ENCODE measurements at places on chromosomes 1 and 21.
A peak's percentile ranks its signal among the peaks of the same experiment; 100 is the strongest.

GRCh38 chr1:35406103-35406502, 137.6 kb downstream of the ZMYM4 start:
- DNase-seq = no peak

- DNase-seq = no peak
These were observed 221.2 kb downstream of the PRDM2 start for GRCh38 chr1:13921190-13921589.

DNA sequence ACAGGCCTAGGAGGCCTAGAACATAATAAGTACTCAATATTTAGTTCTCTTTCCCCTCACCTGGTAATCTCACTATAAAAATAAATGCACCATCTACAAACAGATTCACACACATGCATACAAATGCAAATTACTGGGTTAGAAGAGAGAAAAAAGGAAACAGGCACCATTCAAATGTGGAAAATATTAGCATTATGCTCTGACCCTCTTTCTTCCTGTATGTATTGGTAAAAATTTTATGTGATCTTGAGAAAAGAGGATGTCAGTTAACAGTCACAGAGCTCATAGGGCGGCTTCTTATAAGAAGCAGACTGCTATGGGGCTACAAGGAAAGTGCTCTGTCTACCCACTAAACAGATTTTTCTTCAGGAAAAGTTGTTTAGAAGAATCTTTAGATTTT, 565.4 kb downstream of the LMO4 start:
- DNase-seq = no peak

DNA sequence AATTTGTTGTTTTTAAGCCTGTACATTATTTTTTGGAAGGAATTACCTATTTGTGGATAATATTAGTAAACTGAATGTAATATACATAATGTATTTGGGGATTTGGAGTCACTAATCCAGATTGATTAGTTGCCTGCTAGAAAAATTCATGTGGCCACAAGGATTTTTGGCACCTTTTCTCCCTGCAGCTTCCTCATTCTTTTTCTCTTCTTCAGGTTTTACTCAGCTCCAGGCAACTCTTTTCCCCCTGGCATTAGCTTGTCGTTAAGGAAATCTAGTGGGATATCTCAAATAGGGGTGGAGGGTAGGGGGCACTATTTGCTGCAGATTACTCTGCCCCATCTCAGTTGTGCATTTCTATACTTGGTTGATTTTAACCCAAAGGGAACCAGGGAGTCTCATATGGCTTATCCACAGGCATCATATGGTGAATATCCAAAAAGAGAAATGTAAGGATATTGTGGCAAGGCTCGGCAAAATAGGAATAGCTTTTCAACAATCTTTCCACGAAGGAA, 203.1 kb downstream of the NFIA start:
- DNase-seq = peak; percentile 15

DNA sequence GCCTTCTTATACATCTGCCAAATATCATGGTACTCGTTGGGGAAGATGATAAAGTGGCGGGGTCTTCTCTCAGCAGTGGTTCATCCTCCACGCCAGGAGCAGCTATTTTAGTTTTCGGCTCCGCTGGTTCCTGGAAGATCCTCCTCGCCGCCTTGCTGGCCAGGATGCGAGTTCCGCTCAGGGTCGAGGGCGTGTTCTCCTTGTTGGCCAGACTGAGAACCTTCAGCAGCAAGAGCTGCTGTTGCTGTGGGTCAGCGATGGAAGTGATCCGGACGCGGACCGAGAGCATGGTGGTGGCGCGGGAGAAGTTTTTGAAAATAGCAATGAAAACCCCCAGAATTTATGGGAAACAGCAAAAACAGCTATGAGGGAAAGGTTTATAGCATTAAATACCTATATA, 11.4 kb upstream of the CFAP126 start:
- peak; percentile 73 for DNase-seq

GRCh38 chr1:155678027-155678426, 10.5 kb downstream of the YY1AP1 start:
- DNase-seq = no peak

- no peak for DNase-seq
These were observed 55.0 kb downstream of the MEGF6 start for GRCh38 chr1:3556336-3556735.

DNA sequence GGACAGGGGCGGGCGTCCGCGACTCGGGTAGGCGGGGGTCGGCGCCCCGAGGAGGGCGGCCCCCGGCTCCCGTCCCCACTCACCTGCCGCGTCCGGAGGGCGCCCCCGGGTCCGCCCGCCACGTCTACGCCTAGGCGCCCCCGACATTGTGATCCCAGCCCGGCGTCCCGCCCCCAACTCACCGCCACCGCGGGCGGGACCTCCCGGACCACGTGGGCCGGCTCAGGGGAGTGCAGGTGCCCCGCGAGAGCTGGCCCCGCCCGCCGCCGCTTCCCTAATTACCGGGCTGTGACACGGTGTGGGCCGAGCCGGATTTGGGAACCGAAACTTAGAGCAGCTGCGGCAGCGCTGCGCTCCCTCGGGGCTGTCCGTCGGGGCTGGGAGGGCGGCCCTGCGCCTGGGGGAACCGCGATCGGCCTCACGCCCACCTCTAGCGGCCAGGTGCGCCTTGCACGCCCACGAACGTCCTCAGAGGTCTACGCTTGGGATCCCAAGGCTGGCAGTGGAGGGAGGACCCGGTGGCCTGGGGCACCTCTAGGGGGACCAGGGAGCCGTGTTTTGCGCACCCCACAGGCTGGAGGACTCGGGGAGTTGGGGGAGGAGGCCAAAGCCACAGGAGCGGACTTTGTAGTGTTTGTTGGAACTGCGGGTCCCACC, 521 bp upstream of the NADK start:
- no peak for DNase-seq

DNA sequence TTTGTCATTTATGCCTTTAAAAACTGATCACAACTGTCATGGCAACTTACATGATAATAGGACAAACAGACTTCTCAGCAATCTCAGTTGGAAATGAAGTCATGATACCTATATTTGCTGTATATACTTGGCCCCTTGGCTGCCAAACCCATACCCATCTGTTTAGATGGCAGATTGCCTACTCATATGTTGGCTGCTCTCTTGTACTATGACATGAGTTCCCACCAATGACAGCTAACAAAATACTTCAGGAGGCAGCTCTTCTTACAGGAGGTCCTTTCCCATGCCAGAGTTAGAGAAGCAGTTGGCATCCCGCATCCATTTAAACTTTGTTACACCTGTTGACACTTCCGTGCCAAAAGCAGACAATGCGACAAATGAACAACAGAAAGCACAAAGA, 603.1 kb upstream of the ADGRL2 start:
- DNase-seq = no peak

DNA sequence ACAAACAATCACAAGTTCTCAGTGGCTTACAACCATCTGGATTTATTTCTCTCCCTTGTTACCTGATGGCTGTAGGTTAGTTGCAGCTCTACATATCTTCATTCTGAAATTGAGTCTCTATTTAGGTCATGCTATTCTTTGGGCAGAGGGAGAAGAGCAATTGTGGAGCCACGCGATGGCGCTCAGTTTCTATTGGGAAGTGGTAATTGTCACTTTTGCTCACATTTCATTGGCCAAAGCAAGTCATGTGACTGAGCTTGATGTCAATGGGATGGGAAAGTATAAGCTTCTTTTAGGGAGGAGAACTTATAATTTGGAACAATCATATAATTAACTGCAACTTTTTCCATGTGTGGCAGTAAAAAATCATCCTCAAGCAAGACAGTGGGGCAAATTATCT, 166.5 kb downstream of the LMO4 start:
- DNase-seq = no peak

DNA sequence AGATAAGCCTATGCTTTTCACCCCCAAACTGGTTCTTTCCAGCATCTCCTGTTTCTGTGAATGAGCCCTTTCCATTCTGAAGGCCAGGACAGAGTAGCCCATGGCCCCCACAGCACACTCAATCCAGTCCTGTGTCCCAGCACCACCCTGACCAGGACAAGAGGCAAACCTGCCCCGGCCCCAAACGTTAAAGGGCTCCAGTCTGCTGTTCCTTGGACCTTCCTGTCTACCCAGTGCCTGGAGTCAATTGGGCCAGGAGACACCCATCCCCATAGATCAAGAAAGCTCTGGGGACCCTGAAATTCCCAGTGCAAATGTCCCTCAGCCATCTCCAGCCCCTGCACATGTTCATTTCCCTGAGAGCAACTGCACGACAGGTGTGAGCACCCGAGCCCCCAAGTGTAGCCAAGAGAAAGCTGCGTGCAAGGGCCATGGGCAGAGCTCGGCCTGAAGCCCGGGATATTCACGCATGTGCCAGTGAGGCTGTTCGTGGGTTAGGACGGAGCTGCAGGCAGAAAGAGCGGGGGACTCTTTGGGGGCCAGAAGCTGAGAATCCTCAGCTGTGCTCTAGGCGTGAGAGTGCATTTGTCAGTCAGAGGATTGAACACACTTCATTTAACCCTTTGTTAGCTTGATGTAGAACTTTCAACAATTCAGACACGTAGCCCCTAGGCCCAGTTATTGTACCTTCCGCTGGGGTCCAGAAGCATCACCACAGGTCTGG, 4.2 kb upstream of the RIPK4 start:
- no peak for DNase-seq

GRCh38 chr1:6134741-6135510, 45.2 kb downstream of the CHD5 start:
- DNase-seq = no peak

DNA sequence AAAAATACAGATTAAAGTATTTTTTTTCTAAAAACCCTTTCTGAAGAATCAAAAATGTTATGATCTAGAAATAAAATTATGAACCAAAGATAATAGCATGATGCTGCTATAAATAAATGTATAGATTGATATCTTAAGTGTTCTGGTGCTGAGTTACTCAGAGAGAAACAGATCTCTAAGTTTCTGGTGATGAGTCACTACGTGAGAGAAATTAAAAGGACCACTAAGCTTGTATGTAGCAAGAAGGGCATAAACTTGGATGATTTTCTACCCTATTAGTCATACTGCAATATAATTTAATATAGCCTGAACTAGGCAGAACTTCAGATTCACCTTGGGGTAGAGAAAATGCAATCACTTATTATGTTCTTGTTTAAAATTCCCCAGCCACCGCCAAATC, 514.8 kb downstream of the AMY1C start:
- DNase-seq = peak; percentile 0

DNA sequence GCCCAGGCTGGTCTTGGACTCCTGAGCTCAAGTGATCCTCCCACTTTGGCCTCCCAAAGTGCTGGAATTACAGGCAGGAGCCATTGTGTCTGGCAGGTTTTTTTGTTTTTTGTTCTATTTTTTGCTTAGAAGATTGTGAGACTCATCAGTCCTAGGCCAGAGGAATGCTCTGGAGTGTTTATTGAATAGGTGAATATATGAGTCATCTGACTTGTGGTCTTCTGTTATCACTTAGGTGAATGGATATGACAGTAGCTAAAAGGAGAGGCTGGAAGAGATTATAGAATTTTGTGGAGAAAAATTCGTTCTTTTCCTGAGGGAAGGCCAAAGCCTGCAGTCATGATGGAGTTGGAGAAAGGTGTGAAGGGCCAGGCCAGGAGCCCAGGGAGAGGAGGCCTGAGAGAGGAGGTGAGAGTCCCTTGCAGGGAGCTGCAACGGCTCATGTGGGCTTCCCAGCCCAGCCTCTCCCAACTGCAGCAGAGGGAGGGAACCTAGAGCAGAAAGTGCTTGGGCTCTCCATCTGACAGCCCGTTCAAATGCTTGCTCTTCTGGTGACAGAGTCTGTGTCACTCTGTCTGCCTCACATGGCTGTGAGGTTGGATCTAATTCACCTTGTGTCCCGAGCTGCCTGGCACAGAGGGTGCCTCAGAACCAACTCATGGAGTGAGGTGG, 31.6 kb upstream of the ACOT11 start:
- no peak for DNase-seq

DNA sequence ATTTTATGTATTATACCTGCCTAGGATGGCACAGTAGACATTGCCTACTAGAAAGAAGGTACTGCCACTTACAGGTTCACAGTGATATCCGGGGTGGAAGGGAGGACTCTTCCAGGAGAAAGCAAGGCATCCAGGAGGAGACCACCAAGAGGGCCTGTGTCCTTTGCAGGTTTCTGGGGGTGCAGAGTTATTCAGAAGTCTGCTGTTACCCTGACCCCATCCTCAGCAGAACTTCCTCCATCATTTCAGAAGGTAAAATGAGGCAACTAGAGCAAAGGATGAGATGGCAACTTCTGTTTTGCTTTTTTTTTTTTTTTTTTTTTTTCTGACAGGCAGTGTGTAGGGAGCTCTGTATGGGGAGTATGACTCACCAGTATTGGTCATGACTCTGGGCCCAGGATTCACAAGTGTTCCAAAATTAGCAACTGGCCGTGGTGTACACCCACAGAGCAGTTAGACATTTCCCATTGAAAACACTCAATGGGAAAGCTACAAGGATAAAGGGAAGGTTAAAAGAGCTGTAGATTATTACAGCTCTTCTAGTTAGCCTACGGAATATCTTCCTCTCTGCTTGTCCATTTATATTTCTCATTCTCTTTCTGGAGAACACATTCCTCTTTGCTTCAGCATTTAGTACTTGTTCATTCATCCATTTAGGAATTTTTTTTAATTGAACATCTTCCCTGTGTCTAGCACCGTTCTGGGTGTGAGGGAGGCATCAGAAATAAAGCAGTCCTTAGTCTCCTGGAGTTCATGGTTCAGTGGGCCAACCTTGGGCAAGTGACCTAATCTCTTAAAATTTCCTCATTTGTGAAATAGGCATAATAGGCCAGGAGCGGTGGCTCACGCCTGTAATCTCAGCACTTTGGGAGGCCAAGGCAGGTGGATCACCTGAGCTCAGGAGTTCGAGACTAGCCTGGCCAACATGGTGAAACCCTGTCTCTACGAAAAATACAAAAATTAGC, 50.5 kb upstream of the PPP2R5A start:
- peak; percentile 97 for DNase-seq

DNA sequence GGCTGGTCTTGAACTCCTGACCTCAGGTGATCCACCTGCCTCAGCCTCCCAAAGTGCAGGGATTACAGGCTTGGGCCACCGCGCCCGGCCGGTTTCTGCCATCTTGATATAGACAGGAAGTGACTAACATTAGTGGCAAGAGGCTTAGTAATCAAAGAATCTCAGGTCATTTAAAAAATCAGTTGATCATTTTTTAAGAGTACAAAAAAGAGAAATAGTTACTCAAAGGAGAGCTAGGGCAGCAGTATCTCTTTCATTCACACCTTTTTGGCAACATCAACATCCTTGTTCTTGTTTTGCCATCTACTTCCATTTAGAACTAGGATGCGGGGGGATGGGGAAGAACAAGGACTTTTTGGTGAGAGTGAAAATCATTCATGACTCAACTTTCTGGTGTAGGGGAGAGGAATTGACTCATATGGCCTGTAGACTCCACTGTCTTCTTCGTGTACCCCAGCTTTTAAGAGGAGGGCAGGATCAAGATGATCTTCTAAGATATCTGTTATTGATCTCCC, 8.8 kb downstream of the FCRLB start:
- DNase-seq = peak; percentile 76
